ENCODE measurements at places on chromosomes 12 and 14.

DNA sequence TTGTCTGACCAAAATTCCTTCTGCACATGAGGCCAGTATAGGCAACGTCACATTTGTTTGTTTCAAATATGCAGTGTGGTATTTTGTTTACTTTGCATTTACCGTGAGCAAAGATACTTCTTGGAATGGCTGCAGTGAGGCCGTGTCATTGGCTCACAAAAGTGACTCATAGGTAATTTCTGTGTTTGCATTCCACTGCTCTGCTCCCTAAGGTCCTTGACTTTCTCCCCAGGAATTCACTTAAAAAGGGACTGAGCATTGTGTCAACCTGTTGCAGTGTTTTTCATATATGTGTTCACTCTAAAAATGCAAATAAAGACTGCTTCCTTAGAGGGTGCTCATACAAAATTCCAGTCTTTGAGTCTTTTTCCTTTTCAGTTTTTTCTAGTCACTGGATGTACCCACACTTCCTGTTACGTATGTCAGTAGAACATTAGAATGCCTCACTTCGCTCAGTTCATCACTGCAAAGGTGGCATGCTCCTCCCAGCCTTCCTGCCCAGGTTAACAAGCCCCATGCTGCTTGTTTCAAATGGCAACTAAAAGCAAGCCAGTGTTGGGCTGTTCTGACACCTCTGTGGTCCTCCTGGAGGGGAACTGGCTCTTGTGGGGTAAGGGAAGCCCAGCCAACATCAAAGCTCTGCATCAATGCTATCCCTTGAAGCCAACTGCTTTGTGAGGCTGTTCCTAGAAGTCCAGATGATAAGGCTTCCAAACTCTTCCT, 9.1 kb downstream of the C12orf76 start:
- DNase-seq = no peak

GRCh38 chr14:67704484-67705089, 2.9 kb downstream of the RDH12 start:
- peak; percentile 89 for DNase-seq

- peak; percentile 47 for DNase-seq
Observed at GRCh38 chr14:31435276-31435675, 14.9 kb upstream of the HEATR5A start.

DNA sequence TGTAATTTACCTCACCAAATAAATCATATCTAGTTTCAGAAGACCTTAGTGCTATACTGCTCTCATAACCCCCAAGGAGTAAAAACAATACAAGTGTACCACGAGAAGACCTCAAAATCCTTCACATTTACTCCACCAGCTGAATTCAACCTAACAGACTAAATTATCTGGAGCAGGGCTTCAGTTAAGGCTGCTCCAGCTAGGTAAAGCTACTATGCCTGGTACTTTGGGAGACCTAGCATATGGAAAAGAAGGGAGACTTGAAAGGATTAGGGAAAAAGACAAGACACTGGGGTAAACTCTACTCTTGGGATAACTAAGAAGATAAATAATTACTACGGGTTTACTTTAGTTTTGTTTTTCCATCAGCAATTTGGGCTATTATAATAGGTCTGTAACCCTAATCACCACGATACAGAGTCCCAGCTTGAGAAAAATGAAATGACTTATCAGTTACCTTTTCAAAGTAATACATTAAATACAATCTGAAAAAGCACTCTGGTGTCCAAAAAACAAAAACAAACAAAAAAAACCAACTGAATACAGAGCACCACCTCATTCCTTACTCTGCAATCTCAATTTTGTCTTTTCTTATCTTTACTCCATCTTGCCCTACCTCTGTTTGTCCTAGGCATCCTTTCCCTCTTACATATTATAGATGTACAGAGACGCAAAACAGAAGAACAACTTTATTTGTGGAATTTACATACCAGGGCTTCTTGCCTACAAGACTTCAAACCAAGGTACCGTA, 2.1 kb downstream of the EML5 start:
- DNase-seq = no peak

DNA sequence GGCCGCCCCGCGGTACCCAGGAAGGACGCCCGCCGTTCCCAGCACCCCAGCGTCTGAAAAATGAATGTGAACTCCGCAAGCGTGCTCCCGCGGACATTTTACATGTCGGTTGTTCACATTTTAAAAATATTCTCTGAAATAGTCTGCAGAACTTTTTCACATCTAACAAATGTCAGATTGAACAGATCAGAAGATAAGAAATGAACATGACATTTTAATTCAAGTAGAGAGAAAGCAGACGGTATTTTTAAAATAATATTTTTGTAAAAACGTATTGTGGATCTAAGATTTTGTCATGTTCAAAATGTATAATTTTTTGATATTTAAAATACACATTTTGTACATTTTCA, 101.8 kb upstream of the DIO3 start:
- no peak for DNase-seq

DNA sequence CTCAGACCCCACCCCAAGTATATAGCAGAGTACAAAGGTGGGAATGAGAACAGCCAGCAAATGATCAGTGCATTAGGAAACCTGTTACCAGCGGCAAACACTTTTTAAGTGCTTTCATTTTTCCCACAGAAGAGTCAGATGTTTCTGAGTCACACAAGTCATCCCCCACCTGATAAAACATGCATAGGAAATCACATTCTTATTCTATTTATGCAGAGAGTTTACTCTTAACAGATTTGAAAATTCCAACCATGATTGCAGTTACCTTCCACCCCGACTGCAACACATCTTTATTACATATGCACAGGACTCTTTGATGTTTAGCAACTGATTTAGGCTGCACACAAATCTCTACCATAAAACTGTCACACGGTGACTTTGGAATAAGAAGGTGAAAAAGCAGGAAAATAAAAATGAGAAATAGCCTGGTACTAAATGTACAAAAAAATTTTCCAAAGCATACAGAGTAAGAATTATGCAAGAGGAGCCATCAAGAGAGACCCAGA, 236.4 kb downstream of the PAWR start:
- no peak for DNase-seq

DNA sequence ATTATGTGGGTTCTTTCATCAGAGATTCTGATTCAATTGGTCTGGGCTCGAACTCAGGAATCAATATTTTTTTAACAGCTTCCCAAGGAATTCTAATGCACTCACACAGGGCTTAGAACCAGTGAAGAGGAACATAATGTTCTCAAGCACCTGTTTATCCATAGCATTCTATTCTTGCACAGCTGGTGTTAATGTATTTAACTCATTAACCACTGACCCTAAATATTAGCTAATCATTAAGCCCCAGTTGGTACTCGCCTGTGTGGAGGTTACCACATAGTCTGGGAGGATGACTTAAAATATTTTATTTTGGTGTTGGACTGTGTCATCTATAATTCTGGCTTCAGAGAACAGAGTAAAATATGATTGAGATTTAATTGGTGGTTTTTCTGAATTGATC, 45.3 kb downstream of the LRP6 start:
- DNase-seq = no peak

DNA sequence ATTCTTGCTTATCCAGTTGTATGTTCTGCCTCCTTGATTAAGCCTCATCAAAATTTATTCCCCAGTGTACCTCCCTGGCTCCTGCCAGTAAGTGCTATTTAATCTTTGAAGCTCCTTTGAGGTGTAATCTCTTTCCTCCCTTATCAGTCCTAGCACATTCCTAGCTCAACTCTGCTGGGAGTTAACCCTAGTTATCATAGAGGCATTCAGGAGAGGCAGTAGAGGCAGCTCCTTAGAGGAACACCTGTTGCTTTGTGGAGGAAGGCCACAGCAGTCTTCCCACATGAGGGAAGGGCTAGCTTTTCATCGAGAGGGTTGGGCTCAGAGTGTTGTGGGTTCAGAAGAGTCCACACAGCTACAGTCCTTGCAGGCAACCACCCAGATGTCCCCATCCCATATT, 182.4 kb upstream of the ARID2 start:
- no peak for DNase-seq

DNA sequence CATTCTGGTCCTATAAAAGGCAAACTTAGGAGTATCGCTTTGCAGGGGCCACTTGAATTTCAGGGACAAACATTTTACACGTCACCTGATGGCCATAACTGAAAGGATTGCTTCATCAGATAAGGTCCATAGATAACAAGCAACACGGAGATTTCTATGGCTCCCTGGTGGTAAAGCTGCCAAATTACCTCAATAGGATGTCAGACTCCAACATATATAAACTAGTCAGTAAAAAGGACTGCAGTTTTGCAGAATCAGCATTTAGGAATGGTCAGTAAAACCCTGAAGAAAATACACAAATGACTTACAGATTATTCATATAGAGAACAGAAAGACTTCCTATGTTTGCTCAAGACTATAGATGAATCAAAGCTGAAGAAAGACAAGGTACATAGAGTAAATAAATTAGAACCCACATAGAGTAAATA, 66.1 kb upstream of the GRIP1 start:
- no peak for DNase-seq

DNA sequence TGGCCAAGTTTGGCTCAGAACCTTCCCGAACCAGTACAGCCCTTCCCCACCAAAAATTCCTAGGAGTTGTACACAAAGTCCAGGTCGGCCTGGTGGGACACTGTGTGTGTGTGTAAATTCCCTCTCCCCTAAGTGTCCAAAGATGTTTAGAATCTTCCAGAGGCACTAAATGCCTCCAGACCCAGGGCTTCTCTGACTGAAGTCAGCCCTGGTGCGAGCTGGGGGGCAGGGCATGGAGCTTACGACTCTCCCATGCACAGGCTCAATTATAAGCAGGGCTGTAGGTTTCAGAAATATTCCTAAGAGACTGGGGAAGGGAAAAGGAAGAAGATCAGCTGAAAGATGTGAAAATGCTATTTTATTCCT, 106.9 kb upstream of the ATF7IP start:
- DNase-seq = no peak

- no peak for DNase-seq
Observed at GRCh38 chr12:123760267-123760938, 1.7 kb upstream of the DNAH10 start.

DNA sequence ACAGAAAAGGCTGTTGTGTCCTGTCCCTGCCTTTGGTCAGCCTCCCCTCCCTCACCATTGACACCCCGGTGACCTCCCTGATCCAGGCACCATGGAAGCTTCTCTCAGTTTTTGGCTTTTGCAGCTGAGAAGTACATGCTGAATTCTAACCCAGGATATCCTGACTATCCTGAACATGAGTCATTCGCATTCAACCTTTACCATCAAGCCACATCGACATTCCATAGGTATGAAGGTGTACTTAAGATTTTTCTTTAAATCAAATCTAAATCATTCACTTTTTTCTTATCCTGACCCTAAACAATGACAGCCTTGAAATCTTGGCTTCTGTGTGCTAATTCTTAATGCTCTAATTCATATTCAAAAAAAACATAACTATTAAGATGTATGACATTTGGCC, 8.7 kb upstream of the KRT78 start:
- DNase-seq = no peak

DNA sequence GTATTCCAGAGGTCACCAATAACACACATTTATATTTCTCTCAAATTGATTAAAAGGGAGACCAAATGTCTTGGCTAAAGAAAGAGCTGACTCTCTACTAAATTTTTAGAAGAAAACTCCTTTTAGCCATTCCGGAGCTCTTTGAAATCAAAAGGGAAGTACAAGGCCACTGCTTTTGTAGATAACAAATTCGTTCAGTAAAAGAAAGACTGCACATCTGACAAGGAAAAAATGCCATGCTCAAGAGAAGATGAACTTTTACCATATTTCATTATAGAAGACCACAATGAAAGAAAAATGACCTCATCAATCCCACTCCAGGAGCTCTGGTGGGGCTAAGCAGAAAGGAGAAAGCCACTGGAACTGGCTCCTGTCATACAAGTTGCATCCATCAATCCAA, 57.6 kb downstream of the SPTSSA start:
- no peak for DNase-seq

DNA sequence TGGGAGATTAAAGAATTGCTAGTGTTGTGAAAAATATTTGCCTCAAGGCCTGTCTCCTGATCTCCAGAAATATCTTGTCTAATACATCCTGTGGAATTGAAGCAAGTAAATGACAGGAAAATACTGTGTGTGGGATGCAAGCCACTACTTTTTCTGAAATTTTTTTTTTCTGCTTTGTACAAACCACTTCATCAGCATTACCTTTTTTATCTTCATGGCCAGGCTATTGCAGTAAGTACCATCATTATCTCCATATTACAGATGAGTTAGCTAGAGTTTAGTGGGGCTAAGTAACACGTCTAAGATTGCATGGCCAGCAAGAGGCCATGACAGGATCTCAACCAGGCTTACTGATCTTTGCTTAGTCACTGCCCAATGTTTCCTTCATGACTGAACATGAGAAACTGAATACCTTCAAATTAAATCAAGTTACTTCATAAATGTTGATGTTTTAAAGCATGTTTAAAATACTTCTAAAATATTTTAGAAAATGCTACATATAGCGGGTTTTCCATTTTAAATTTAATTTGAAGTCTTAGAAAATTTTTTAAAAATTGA, 273.7 kb downstream of the SLC6A15 start:
- no peak for DNase-seq

DNA sequence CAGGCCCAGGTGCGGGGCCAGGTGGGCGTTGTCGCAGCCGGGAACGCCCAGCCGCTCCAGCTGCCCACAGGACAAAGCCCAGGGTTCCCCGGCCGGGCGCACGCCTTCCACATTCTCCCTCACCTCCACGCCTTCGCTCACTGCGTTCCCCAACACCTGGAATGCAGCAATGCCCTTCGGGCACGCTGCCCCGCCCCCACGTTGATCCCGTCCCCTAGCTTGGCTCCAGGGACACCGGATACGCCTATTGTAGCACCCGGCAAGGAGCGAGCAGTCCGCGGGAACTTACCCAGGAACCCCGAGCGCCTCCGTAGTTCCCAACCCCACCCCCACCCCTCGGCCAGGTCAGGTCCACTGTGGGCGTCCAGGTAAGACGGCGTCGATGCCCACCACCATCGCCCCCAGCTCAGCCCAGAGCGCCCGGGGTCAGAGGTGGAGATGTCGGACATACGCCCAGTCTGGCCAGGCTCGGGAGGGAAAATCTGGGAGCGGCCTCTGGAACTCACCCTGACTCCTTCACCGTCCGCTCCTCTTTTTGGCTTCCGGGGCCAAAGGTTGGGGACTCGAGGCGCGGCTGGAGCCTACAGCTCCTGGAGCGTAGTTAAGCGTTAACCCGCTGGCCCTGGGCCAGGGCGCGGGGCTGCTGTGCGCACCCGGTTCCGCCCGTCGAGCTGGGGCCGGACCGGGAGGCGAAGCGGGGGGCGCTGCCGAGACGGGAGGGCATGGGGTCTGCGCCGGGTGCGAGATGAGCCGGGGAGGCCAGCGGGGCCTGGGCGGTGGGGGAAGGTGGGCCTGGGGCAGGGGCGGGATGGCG, 594 bp upstream of the CEP170B start:
- DNase-seq = no peak

- DNase-seq = no peak
Observed at GRCh38 chr12:28603239-28603638, 413.0 kb downstream of the CCDC91 start.

- DNase-seq = no peak
Observed at GRCh38 chr12:103586132-103586531, 941 bp upstream of the STAB2 start.
